Heart left ventricle (tissue), 16 donors: ENCODE measurements at places on chromosomes 13 and 19.

GRCh38 chr13:80340651-80341100, 250 bp downstream of the SPRY2 start:
- no peak for DNase-seq

DNA sequence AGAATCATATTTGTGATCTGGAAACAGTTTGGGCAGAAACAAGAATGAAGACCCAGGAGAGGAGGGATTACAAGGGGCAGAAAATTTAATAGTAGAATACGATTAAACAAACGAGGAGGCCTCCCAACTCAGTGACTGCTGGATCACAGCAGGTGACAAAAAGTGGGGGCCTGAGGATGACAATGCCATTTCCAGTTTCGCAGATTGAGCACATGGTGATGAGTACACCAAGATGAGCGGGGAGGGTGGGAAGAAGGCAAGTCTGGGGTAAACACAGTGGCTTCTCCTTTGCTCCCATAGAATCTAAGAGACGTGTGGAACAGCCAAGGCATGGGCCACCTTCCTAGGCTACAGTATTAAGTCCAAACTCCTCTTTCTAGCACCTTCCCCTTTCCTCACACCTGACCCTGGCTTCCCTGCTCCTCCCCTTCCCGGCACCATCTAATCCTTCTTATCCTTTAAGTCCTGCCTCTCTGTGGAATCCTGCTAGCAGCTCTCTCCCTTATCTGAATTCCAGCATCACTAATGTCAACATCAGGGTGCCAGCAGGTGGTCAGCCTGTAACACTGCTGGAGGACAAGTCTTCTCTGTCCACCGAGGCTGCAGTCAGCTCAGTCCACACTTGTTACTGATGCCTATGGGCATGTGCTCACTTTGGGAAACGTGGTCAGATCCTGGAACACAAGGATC, 13.5 kb downstream of the ATP7B start:
- no peak for DNase-seq

DNA sequence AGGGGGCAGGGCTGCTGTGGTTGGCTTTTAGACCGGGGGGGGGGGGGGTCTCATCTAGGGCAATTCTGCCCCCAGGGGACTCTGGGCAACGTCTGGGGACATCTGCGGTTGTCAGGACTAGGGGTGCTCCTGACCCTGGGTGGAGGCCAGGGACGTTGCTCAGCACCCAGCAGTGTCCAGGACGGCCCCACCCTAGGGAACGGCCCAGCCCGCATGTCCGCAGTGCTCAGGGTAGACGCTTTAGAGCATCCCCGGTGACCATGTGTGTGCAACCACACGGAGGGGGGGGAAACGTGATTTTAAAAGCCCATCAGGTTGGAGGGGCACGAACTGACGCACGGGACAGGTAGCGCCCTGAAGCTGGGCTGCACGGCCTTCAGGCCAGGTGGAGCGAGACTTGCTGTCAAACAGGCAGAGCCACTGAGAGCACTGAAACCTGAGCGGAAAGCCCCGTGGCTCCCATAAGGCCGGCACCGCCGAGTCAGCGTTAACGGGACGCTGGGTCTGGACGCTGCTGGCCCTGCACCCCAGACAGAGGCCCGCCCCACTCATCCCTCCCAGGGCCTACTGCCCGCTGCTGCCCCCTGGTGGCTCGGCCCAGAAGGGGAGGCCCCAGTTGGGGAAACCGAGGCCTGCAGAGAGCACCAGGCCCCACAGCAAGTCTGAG, 8.3 kb downstream of the CACTIN start:
- DNase-seq: peak; percentile 73

- DNase-seq: no peak
Measured at GRCh38 chr13:98300956-98301641, 124.0 kb upstream of the RNF113B start.

DNA sequence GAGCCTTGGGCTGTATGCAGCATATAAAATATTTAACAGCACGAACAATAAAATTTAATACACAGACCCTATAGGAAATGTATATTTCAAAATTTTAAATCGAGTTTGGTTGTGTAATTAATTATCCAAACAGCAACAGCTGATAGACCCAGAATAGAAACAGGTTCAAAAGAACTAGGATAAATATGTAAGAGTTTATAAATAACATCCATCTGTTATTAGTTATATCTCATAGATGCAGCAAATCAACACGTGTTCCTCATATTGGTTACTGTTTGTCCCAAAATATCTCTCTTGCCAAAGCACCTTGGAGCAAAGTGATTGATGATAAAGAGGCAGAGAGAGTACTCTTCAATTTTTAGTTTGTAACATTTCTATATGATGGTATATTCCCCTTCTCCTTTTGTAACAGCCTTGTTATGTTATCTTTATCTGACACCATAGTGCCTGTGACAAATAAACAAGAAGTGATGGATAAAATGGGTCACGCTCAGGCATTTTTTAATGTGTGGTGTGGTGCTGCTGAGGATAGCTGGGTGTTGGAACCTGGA, 260.6 kb upstream of the NBEA start:
- no peak for DNase-seq

GRCh38 chr13:98780451-98780850, 28.0 kb upstream of the SLC15A1 start:
- DNase-seq: no peak

DNA sequence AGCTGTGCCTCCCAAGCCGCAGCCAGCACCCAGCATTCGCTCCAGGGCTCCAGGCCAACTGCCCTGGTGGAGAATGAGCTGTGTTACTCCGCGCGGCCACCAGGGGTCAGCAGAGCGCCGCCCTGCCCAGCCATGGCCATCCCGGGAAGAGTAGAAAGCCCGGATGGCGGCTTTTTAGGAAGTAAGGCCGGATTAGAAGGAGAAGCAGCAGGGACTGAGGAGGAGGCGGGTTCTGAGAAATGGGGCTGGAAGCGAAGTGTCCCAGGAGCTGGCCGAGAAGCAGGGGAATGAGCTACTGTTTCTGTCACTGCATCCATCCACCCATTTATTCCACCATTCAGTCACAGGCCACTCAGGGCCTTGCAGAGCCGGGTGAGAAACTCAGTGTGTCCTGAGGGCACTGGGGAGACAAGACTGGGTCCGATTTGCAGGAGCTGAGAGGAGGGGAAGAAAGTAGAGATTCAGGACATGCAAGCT, 6.6 kb upstream of the NPAS1 start:
- peak; percentile 77 for DNase-seq

GRCh38 chr13:58884353-58885209, 1253.0 kb downstream of the PCDH17 start:
- no peak for DNase-seq

DNA sequence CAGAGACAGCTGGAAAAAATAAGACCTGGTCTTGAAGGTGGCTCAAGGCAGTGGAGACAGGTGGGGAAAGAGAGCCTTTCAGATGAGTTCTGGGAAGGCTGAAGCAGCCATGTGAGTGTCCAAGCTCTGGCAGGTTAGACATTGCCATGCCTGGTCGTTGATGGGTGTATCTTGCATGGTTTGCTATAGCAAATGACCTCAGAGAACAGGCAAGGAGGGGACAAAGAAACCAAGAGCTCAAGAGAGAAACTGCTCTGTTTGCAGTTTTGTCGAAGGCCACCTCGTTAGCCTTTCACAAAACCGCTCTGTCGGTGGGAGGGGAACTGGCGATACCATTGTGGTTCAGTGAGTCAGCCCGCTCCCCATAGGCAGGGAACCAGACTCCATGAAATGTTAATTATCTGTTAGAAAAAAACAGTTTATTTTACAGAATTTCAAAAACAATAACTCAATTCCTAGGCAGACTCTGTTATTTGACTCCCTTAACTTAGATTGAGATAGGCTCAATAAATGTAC, 82.8 kb upstream of the ARGLU1 start:
- DNase-seq: no peak

- DNase-seq: no peak
Measured at GRCh38 chr19:51572908-51573307, 1.8 kb downstream of the ZNF175 start.

- no peak for DNase-seq
Measured at GRCh38 chr13:33913829-33914228, 95.9 kb downstream of the RFC3 start.

DNA sequence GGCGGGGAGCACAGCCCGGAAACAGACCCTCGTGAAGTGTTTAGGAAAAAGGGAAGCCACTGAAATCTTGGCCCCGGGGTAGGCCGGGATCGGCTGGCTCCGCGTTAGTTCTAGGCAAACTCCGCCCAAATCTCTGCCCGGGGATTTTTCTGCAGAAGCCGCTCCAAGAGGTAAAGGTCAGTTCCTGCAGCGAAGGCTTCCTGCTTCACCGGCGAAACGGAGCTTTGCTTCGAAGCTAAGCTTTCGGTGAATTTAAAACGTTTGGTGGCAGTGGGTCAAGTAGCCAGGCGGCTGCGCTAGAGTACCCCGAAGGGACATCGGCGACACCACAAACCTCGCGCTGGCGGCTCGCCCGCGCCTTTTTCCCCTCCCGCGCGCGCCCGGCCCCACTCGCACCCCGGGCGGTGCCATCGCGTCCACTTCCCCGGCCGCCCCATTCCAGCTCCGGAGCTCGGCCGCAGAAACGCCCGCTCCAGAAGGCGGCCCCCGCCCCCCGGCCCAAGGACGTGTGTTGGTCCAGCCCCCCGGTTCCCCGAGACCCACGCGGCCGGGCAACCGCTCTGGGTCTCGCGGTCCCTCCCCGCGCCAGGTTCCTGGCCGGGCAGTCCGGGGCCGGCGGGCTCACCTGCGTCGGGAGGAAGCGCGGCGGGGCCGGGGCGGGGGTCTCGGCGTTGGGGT, 441 bp downstream of the GJB2 start:
- DNase-seq: no peak

- DNase-seq: no peak
Measured at GRCh38 chr13:76245211-76245610, 609.1 kb downstream of the LMO7 start.
